ENCODE measurements at places on chromosomes 13 and 19. TPM values are rescaled to one million over a fixed set of nuclear protein-coding genes. Genes with fewer than 3 reads are reported as not detected.

GRCh38 chr19:8251025-8251472 lies 41.9 kb downstream of the CERS4 start:
- DNase-seq, result peak; percentile 32

GRCh38 chr13:51874651-51875050 lies 12.9 kb downstream of the CCDC70 start:
- no peak for DNase-seq

- no peak for DNase-seq
These were observed at the start of gene SPACA7 for GRCh38 chr13:112376050-112376681. Gene SPACA7, plus strand, starts transcription at chr13:112376355. Its CDS starts 31 bp downstream, at chr13:112376386.

HSH2D gene
- 14.0 TPM for total RNA-seq

DNA sequence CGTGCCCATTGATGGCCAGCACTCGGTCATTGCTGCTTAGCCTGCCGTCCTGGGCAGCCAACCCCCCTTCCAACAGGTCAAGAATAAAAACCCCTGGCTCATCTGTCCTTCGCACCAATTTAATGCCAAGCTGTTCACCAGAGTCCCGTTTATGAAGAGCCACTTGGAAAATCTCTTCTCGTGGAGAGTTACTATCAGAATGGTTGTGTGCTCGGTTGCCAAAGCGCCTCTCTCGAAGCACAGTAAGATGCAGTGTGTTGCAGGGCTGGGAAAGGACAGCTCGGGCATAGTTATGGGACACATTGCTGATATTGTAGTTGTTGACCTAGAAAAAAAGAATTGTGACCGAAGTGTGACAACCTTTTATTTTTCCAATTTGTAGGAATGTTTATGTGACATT lies 57.9 kb downstream of the LNX2 start:
- no peak for DNase-seq

- DNase-seq, result no peak
These were observed 508.4 kb upstream of the MIR17HG start for GRCh38 chr13:90839061-90839460.

DNA sequence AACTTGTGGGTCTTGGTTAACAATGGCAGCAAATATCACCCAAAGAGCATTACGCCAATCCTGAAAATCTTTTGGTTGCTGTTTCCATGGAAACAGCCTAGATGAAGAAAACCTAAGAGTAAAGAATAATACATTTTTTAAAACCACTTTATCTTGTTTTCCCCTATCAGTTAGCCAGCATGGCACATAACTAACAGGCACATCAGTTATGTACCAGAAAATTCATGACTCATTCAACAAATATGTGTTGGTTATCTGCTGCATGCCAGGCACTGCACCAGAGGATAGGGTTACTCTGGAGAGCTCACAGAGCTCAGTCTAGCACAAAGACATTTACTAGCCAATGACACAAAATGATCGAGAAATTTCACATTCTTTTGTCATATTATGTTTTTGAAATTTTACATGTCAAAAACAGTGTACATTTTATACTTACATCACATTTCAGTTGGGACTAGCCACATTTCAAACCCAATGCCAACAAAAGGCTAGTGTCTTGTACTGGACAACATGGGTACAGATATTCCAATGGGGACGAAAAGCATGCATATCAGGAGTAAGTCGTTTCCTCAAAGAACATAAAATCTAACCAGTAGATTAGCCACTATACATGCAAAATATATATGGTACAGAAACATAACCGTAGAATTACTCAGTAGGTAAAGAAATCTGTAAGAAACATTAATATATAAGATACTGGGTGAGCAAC lies 20.3 kb downstream of the LNX2 start:
- peak; percentile 23 for DNase-seq

DNA sequence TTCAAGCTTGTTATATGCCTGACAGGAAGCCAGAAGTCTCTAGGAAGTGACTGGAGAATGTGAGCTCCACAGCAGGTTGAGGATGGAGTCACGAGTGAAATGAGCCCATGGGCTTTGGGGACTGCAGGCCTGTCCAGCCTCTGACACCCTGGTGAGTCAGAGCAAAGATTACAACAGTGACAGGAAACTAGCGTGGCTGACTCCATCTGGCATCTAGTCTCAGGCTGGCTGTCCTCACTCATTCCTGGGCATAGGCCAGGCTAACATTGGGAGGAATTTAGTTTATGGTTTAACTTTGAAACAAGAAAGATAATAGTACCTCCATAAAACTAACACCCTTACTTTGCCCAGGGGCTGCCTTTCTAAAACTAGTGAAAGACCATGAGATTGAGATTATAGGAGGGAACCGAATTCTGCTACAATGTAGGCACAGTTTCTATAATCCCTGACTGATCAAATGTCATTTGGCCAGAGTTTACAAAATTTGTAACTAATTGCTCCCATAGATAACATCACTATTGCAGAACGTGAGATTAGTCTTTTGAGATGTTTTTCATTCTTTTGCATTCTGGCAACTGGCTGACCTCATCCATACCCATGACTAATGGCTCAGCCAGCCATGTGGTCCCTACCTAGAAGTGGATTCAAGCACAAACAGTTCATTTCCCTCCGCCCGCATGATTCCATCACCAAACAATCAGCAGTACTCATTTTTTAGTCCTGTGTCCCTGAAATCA lies 28.4 kb downstream of the PSG1 start:
- peak; percentile 29 for DNase-seq

PGLYRP2 gene
- total RNA-seq, result 1.6 TPM

- DNase-seq, result no peak
These were observed 865.1 kb downstream of the EFNB2 start for GRCh38 chr13:105670179-105670990.

CEACAM19 gene
- total RNA-seq, result 10.9 TPM

FCAR gene
- total RNA-seq, result not detected

DNA sequence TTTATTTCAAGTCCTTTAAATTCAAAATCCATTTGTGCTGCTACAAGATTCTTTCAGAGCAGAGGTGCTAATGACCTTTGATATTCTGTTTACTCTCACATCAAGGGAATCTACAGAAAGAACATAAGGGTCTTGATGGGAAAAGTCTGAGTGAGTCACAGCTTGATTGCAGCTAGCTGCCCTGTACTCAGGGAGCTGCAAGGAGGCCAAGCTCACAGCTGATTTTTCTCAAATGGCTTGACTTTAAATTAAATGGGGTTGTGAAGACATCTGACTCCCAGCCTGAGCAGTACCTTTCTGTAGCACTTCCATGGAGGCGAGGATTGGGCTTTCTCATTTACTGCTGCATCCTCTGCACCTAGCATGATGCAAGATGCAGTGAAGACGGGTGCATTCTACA lies 62.5 kb downstream of the RAP2A start:
- DNase-seq, result no peak

DNA sequence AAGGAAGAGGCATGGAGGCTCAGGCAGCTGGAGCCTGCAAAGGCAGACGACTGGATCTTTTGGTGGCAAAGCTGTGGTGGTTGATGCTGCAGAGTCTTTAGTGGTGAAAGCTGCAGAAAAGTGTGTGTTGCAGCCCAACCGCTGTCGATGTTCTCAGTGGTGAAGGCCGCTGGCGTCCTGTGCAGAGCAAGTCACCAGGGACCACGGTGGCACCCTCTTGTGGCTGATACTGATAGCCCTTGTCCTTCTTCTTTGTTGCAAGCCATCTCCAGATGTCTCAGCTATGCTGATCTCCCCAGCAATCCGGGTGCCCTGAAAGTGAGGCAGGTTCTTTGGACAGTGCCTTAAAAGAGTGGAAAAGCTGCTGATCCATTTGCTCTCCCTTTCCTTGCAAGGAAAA lies 610.9 kb upstream of the PCDH9 start:
- no peak for DNase-seq

DNA sequence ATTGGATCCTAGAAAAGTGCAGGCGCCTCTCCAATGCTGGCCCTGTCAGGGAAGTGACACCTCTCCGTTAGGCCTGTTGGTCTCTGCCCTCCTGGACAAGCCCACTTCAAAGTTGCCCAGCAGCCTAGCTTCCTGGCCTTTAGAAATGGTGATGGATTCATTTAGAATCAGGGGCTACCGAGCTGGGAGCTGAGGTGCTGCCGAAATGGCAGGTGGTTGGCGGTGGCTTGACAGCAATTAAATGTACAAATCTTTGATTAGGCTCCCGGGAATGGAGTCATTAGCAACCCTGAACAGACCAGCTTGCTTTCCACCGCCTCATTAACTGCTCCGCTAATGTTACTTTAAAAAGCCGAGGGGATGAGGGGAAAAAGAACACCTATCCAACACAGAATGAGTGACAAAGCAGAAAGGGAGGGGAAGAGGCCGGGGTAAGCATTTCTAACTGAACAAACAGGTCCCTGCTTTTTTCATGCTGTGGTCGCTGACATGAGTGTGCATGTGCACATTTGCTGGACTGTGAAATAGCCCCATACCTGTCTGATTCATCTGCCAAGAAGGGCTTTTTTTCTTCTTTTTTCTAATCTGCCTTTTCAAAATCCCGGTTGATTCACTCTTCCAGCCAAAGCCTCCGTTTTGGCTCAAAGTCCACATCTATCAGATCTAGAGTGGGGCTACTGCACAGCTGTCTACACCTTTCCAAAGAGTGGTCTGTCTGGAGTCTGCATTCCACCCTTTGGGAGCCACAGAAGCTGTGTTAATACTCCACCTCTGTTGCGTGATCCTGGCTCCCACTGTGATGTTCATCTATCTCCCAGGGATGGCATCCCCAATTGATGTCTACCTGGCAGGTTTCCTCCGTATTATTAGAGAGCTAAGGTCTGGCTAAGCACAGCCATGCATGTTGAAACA lies 431.9 kb downstream of the COG6 start:
- no peak for DNase-seq

DNA sequence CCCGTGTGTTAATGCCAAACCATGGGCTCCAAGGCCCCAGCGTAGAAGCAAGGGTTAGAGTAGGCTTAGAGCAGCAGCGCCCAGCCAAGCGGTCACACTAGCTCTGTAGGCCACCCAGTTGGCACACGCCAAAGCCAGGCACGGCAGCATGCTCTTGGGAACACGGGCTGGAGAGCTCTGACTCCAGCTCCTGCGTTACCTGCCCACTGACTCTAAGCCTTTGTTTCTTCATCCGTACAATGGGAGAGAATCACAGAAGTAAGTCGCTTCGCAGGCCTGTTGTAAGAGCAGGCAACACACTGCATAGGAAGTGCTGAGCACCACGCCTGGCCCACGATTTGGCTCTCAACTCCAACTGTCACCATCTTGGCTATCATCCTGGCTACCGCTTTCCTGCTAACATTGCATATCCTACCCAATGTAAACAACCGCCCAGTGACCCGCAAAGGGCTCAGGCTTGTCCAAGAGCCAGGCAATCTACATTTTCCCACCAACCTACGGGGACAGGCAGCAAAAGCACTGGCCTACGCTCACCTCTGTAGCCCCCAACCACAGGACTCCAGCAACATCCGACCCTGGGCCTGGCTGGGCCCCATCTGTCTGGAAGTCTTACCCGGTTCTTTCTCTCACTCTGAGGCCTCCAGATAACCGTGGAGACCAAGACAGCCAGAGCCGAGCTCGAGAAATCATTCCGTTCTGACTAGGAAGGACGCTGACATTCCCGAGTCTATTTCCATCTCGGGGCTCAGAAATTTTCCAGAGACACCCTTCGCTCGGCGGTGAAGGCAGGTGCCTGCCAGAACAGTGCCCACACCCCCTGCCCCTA lies 91.5 kb upstream of the ZNF507 start:
- DNase-seq, result no peak

PCDH17 gene
- 9.4 TPM for total RNA-seq

- no peak for DNase-seq
These were observed at the start of gene LRRC4B for GRCh38 chr19:50567882-50568727. Gene LRRC4B, minus strand, starts transcription at chr19:50568435. Its CDS starts 19,597 bp downstream, at chr19:50548838.

- no peak for DNase-seq
These were observed 489.2 kb upstream of the NBEA start for GRCh38 chr13:34452831-34453230.

METTL21C gene
- 0.52 TPM for total RNA-seq

DNA sequence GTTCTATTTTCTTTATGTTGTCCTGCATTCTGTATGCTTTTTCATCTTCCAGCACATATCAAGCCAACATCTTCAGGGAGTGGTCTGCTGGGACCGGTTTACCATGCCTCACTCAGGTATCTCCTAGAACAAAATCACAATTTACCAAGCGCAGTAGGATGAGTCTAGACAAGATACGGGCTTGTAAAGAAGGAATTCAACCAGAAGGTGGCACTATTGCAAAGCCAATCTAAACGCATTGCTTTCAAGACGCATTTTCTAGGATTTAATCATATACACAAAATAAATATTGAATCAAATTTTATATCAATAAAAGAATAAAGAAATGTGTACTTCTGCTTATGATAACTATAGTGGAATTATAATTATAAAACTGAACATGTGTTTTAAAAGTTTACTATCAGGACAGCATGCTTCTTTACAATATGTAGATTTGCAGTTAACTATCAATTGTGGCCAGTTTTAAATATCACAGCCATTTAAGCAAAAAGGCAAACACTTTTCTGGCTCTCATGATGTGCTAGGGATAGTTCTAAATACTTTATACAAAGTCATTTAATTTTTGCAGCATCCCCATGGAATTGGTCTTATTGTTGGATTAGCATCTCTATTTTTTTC lies 16.1 kb upstream of the TPP2 start:
- DNase-seq, result peak; percentile 40

GRIN3B gene
- total RNA-seq, result 0.06 TPM

- no peak for DNase-seq
These were observed 414.2 kb downstream of the EFNB2 start for GRCh38 chr13:106121173-106121754.

- no peak for DNase-seq
These were observed 15.0 kb downstream of the FZR1 start for GRCh38 chr19:3521104-3521445.

DNA sequence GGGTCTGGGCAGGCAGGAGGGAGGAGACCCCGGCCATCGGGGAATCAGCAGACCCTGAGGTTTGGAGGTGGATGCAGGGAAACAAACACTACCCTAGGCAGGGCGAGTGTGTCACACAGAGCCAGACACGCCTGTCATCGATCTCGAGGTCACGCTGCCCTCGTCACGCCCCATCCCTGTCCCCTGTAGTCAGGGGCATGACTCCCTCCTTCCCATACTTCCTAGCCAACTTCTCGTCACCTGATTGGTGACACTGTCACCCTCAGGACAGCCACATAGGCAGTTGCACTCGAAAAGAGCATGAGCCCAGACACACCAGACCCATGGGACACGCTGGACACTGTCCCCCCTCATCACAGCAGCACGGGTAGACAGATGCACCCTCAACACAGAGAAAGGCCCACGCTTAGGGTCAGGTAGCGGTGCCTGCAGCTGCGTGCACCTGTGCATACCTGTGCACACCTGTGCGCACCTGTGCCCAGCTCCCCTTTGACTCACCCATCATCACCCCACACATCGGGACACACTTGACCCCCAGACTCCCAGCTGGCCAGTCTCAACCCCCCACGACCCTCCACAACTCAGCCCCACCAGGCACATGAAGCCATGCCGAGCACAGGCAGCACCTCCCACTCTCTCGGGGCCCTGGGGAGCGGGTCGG lies 11.9 kb downstream of the CILP2 start:
- DNase-seq, result no peak

TUBB4A gene
- total RNA-seq, result 1.8 TPM

Measured in mucosa of gallbladder (tissue), 1 donor.